NCI-H345 (cell line): ENCODE measurements at places on chromosomes 2 and 18.
A peak's percentile ranks its signal among the peaks of the same experiment; 100 is the strongest.

DNA sequence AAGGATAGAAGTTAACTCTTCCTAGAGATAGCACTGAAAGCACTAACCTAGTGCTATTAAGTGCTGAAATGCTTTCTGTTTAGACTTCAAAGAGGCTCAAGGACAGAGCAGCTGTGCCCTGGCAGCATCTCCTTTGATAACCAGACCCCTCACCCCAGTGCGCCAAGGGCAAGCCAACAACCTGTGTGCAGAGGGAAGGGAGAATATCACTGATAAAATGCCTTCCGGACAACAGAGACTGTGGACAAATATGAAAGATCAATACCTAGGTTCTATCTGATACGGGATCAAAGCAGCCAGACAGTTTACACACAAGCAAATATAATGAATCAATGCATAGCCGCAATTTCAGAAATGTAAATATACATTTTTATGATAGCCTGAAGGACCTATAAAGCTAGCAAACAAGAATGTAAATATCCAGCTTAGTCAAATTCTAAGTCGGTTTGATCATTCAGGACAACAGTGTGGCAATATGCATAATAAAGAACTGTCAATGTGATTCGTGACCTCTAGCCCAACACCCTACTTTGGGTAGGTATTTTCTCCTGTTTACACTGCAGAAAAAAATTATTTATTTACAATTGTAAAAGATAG is 91.8 kb upstream of the RFX8 start:
- no peak for DNase-seq

DNA sequence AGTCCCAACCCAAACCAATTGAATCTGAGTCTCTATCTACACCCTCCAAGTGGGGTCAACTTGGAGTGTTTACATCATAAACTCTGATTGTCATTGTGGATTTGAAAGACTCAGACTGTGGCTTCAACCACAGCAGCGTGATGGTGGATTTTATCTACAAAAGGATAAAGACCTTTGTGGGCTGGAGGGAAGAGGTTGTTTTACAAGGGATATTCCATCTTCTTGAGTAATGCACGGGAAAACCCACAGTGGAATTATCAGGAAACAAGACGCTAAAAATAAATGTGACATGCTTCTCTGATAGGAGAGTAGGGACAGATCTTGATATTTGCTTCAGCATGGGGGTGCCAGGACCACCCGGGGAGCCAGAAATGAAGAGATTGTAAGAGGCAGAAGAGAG is 93.5 kb downstream of the LPIN1 start:
- DNase-seq: no peak

DNA sequence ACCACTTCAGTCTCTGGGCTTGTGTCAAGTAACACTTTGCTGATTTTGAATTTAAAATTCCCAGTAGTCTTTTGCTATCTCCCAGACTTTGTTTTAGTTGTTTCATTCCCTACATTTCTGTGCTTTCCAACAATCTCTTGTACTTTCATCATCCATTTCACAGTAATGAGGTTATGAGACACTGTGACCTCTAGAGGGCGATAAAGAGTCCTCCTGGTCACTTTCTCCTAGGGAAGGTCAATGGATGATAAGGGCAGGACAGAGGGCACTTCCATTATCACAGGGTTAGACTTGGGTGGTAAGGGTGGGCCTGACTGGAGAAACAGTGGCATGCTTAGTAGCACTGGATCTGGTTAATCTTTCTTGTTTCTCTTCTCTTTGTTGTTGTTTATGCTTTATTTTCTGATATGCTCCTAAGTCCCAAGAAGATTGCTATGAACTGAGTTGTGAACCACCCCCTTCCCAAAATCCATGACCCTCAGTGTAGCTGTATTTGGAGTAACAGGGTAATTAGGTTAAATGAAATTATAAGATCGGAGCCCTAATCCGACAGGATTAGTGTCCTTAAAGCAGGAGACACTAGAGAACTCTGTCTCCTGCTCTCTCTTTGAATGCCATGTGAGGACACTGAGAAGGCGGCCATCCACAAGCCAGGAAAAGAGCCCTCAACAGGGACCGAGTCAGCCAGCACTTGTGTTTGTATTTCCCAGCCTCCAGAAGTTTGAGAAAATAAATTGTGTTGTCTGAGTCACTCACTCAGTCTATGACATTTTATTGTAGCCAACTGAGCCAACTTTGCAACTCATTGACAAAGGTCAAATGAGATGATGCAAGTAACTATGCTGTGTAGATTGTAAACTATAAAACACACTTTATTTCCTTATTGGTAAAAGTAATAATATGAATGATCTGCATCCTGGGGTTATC is 779.2 kb downstream of the CNTNAP5 start:
- peak; percentile 9 for DNase-seq

GRCh38 chr2:46825939-46826568 is 89.6 kb downstream of the MCFD2 start:
- no peak for DNase-seq

DNA sequence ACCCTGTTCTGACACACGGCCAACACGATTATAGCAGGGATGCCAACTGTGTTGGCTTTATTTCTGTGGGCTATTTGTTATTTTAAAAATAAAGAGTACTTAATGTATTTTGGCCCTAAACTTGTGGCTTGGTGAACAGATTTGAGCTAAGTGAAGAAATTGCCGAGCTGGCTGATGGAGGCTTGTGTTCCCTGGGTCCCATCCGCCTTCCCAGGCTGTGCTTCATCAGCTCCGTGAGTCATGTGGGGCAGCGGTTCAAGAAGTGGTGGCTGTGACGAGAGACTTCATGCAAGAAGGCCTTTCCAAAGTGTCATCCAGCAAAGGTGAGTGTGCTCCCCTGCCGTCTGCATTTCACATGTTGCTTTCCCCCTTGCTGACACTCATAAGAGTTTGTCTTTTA is 73.6 kb upstream of the NCK2 start:
- DNase-seq: no peak

GRCh38 chr2:102056079-102056581 is 64.4 kb downstream of the IL1R2 start:
- DNase-seq: no peak

GRCh38 chr2:124514236-124514635 is 489.1 kb downstream of the CNTNAP5 start:
- no peak for DNase-seq

DNA sequence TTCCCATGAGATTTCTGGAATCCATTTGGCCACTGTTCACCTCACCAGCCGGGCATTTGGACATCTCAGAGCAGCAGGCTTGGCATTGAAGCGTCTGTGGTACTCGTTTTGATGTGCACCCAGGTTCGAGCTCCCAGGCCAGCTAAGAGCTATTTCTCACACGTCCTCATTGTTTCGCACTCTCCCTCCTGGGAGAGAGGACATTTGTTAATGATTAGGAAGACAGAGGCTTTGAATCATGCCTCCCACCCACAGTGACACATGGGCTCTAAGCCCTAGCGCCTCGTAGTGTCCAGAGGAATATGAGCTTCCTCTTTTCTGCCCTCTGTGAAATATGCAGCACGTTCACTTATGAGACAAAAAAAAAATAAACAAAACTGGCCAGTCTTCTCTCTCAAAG is 361.8 kb downstream of the RND3 start:
- DNase-seq: no peak

DNA sequence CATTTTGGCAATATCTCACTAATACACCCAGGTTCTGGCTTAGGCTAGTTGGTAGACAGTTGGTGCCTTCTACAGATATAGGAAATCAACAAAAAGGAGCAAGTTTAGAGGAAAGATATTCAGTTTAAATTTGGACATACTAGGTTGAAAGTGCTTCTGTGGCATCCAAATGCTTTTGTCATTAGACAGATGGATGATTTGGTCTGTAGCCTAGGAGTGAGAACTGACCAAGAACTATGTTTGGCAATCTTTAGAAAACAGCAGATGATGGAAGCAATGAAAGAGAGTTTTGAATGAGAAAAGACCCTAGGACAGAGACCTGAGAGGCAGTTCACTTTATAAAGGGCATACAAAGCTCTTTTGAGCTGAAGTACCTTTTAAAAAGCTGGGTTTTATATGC is 201.3 kb upstream of the FSHR start:
- no peak for DNase-seq

GRCh38 chr2:65660340-65660739 is 227.9 kb upstream of the SPRED2 start:
- DNase-seq: no peak

- peak; percentile 94 for DNase-seq
Observed at GRCh38 chr2:83531206-83531826, 927.8 kb downstream of the SUCLG1 start.

GRCh38 chr2:101419096-101419663 is 31.9 kb upstream of the CREG2 start:
- peak; percentile 50 for DNase-seq

- DNase-seq: no peak
Observed at GRCh38 chr18:61954096-61954746, 61.4 kb upstream of the RNF152 start.

GRCh38 chr2:200619279-200619678 is 33.5 kb downstream of the AOX1 start:
- no peak for DNase-seq

DNA sequence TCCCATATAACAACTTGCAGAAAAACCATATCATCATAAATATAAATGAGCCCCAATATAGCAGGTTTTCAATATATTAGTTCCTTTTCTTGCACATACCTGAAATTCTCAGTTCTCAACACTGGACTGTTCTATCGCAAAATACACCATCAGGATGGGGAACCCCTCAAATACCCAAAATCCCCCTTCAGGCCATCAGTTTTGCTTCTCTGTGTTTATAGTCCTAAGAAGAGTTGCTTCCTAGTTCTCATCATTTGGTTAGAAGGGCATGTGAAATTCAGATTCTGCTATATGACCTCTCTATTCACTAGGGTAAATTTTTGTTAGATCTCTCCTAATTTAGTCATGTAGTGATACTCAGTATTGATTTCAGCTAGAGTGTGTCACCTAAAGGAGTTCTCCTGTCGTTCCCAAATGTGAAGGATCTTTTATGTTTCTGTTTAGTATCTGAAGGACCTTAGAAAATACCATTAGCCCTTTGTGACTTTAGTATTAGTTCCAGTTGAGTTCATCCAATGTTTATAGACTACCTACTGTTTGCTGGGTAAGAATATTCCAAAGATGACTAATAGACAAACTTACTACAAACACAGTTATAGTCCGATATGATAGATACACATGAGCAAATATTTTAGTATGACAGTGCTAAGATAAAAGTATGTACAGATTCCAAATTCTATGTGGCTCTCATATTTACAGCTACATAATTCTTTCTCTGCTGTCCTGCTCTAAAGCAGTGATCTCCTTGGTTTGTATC is 115.8 kb downstream of the TTC27 start:
- no peak for DNase-seq

DNA sequence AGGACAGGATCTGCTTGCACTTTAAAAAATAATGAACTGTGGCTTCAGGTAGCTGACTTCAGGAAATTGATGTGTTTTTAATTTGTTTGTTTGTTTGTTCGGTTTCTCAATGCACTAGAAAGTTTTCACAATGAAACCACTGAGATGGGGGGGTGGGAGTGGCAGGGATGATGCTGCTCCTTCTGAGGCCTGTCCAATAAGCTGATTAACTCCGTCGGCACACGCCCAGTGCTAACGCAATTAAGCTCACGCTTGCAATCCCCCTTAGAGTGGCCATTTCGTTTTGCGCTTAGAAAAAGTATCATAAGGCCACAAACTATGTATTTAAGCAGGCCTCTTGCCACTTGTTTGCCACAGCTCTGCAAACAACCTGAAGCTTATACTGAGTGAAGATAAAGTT is 12.5 kb upstream of the GPR39 start:
- no peak for DNase-seq

- DNase-seq: peak; percentile 86
Observed at GRCh38 chr2:28665041-28665704, 86.5 kb upstream of the PPP1CB start.

DNA sequence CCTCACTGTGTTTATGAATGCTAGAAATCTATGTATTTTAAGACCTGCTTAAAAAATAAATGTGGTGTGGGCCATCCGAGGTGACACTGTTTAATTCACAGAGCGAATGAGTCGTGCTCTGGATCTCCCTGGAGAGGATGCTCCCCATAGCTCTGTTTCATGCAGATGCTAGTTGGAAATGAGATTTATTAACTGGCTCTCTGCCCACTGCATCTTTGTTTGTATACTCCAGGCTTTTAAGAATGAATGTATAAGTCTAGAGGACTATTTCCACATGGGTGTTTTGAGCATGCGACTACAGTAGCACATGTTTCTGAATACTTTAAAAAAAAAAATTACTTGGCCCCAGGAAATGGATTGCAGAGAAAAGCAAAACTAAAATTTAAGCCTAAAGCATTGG is 3.9 kb downstream of the MAPRE2 start:
- peak; percentile 68 for DNase-seq

DNA sequence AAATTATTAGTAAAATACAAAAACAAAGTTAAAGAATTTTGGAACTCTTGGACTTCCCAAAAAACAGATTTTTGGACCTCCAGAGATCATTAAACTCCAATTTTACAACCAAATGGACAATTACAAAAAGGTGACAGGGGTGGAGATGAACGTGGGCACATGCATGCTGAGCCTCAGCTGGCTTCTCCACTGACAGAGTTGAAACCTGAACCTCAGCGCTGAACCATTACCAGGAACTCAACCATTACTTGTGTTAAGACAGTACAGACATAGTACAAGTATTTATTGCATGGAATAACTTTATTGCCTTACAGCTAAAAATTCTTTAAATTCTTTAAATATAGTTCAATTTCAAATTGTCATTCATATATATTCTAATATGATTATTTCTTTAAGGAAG is 33.0 kb upstream of the KIDINS220 start:
- DNase-seq: no peak

- no peak for DNase-seq
Observed at GRCh38 chr2:109527846-109528705, 85.7 kb downstream of the SEPTIN10 start.

DNA sequence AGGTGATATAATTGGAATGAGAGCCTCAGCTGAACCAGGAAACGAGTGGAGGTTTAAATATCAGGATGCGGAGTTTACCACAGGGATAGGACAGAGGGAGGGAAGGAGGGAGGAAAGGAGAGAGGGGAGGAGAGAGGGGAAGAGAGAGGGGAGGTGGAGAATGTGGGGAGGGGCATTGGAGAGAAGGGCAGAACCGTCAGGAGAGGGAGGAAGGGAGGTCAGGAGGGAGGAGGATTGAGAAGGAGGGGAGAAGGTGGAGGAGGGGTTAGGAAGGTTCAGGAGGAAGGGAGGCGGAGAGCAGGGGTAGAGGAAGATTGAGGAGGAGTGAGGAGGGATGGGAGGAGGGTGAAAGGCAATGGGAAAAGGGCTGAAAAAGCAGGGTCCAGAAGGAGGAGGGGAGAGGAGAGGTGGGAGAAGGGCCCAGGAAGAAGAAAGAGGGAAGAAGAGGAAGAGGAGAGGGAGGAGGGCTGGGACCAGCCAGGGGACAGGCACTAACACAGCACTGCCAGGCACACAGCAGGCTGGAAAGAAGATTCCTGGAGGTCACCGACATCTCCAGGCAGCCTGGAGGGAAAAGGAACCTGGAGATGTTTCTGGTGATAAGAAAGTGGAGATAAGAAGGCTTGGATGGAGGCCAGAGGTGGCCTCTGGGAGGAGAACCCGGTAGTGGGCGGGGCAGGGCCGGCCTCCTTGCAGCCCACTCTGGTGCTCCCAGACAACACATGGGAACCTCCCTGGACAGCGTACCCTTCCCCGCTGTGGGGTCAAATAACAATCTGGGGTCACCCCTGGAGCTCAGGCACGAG is 176.7 kb upstream of the SMAD2 start:
- DNase-seq: no peak
